ENCODE measurements at places on chromosomes 2 and 18.

- DNase-seq = peak; percentile 86
These were observed 1.1 kb downstream of the HPCAL1 start for GRCh38 chr2:10303694-10304378.

DNA sequence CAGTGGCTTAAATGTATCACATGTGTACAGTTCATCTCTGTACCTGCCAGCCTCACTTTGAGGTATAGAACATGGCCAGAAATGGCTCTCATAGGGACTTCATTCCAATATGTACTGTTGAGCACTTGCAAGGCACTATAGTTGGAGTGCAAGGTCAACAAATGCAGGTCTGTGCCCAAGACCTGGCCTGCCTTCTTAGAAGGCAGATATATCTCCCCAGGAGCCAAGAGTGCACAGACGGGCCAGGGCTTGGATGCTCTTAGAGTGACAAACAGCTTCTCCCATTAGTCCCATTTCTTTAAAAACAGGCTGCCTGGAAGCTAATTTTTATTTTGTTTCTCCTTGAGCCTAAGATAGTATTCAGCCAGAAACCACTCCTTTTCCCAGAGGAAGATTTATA lies 7.3 kb downstream of the TEX261 start:
- DNase-seq = no peak

DNA sequence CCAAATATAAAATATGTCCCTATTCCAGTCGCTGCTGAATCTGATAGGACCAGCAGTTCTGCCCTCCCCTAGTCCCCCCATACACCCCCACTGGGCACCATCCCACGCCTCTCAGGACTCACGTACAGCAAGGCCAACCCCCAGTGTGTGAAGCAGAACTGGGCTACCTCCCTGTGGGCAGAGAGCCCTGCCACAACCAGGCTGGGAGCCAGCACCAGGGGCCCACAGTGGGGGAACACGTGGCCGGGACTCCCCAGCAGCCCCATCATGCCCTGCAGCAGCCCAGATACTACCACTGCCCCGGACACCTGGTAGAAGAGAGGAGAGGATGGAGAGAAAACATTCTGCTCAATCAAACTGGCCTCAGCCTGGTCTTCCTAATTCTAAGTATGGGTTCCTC lies 1.3 kb downstream of the SLC23A3 start:
- DNase-seq = no peak

- DNase-seq = no peak
These were observed 550.2 kb upstream of the SETBP1 start for GRCh38 chr18:44130376-44130942.

DNA sequence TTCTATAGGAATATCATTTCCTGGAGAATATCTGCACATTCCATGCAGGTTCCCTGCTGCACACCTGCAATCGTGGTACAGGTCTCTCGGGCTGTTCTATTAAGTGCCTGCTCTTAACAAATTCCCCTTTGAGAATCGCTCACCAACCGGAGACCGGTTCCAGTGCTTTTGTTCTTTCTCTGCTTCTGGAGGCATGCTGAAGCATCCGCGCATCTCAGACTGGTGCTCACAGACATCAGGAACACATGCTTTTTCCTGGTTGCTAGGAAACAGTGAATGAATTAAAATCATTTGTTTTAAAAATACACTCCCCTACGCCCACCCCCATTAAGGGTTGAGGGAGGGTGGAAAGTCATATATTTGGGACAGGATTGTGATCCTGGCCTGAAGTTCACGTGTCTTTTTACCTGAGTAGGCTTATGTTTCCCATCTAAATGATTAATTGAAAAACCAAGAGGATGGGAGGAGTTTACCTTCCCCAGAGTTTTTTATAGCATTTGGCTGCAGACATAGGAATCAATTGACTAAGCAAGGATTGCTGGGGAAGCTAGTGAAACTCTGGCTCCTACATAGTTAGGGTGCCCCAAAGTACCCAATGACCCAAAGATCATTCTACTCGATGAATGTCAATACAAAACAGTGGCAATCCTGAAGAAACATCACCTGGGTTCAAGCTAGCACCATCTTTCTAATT lies at the start of gene C2orf80:
Gene C2orf80 (minus strand): TSS at position 221 of the 694 bp plus-strand sequence. CDS start 3,044 bp downstream, outside the sequence.
- DNase-seq = no peak

DNA sequence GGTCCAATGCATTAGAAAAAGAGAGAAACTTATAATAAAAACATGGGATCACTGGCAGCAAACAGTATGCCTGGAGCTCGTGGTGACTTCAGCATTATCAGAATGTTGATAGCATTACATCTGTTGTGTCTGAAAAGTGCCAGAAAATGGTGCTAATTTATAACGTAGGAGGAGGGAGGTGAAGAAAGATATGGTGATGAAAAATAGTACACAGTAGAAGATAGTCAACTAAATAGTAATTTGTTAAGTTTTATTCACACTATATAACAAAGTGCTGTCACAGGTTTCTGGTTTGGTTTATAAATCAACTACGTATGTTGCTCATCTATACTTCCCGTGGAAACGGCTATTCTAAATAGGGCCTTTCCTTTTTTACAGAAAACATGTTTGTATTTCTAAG lies 117.4 kb downstream of the LRRTM1 start:
- DNase-seq = no peak

DNA sequence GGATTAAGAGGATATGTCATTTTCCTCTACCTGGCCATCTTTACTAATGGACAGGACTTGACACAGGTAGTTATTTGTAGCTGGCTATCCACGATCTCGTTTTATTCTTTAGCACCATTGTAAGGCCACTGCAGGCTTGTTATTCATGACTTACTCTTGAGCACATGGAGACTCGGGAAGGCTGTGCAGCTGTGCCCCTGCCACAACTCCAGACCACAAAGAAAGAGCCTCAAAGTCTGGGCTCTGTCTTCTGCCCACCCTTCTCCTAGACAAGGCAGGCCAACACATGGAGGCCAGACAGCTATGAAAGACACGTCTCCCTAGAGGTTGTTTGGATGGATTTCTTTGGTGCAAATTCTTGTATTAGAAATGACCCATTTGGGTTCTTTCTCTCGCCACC lies 133.8 kb downstream of the NAPG start:
- no peak for DNase-seq
